ELR (cell line): ENCODE measurements at places on chromosomes 1 and 21.

GRCh38 chr1:24952413-24952841 lies 22.4 kb upstream of the RUNX3 start:
- peak; percentile 64 for DNase-seq

- DNase-seq: no peak
Observed at GRCh38 chr21:42887326-42887725, 5.8 kb upstream of the NDUFV3 start.

GRCh38 chr21:28818663-28819278 lies 173.9 kb downstream of the LTN1 start:
- DNase-seq: no peak

GRCh38 chr1:88399690-88400089 lies 284.4 kb upstream of the PKN2 start:
- DNase-seq: no peak

DNA sequence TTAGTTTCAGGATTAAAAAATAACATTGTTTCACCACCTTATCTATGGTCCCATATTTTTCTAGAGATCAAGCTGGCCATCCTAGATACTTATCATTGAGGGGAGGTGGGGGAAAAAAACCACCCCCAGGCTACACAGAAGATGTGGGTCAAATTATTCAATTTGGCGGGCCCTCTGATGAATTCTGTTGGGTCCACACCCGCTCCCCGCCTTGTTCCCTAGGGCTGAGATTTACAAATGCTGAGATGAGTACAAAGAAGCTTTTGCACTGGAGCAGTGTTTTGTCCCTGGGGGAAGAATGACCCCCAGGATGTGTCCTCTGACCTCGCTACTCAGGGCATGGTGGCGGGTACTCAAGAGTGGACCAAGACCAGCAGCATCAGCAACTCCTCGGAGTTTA lies 246.9 kb upstream of the TMEM51 start:
- no peak for DNase-seq

DNA sequence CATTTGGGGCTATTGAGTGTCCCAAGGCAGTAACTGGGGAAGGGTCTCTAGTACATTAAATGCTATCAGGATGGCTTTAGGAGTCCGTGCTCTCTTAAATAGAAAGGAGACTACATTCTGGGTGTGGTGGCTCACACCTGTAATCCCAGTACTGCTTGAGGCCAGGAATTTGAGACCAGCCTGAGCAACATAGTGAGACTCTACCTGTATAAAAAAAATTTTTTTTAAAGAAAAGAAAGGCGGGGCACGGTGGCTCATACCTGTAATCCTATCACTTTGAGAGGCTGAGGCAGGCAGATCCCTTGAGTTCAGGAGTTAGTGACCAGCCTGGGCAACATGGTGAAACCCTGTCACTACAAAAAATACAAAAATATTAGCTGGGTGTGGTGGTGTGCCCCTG lies 21.5 kb downstream of the OSBPL9 start:
- no peak for DNase-seq

DNA sequence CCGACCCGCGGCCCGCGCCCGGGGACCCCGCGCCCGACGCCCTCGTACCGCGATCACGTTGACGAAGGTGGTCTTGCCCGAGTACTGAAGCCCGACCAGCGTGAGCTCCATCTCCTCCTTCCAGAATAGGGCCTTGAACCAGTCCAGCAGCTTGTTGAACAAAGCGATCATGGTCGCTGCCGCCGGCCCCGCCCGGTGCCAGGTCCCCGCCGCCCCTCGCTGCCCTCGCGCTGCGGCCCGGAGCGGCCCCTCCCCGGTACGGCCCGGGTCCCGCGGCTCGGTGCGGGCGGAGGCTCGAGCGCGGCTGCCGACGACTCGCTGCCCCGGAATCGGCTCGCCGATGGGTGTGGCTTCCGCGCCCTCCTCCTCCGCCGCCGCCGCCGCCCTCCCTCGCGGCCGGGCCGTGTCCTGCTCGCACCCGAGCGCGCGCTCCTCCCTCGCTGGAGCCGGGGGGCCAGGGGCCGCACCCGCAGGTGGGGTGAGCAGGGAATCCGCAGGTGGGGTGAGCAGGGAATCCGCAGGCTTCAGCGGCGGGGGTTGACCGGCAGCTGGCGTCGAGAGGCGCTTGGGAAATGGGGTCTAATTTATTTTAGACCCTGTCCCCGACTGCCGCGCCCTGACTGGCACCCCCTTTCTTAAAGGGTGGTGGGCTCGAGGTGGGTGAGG lies at the start of gene ARL8A:
TSS of gene ARL8A (minus strand) at position 336 of the 666 bp plus-strand sequence. CDS start at position 171, 165 bp downstream.
- peak; percentile 55 for DNase-seq

GRCh38 chr1:5717031-5717682 lies 275.1 kb downstream of the NPHP4 start:
- DNase-seq: no peak

DNA sequence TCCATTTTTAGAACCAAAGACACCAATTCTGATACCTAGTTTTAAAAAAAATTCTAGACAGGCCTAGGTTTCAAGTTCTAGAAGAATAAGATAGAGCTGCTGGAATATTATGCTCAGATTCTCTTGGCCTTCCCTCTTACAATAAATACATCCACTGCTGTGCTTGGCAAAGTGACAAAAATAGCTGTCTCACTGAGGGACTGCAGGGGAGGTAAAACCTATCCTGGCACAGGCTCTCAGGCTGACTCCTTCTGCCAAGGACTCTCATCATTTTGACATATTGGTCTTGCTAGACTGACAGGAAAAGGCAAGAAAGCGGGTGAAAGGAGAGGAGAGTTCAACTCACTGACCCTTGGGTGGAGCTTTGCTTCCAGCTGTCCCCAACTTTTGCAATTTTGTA lies 197.0 kb upstream of the LHX8 start:
- DNase-seq: no peak

DNA sequence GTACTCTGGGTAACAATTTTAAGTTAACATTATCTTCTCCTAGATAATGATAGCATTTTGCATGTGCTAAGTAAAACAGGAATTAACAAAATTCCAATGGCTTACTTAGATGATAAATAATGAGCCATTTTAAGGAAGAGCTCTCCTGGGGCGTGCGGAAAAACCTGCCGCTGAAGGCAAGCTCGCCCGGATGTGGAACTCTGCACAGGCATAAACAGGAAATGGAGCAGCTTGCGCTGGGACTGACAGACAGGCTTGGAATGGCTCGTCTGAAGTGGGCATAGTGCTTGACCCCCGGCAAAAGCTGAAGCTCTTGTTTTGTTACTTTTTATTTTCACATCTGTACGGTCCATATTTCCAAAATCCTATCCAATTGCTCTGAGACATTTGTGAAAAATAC lies 169.2 kb downstream of the ZNF281 start:
- no peak for DNase-seq

GRCh38 chr1:107533436-107533835 lies 392.6 kb downstream of the NTNG1 start:
- DNase-seq: no peak

GRCh38 chr1:9297831-9298230 lies 5.1 kb downstream of the SPSB1 start:
- DNase-seq: no peak

DNA sequence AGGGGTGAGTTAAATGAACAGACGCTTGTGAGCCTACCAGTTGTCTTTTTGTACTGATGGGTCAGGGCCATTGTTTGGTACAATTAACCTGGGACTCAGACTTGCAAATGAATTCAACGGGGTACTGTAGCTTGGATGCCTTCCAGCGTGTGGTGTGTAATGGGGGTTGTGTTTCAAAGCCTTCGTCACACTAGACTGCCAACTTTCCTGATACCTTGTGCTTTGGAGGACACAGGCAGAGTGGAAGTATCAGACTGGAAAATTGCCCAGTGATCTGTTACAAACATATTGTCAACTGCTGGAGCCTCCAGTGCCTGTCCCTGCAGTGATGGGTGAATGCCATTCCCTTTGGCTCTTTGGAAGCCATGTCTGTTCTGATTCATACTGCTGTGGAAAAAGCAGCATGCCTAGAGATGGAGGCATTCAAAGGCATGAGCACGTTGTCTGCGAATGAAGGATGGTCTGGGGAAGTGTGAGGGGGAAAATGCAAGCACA lies 384.5 kb downstream of the LMX1A start:
- no peak for DNase-seq

GRCh38 chr1:31444725-31445448 lies 31.9 kb downstream of the SERINC2 start:
- no peak for DNase-seq

DNA sequence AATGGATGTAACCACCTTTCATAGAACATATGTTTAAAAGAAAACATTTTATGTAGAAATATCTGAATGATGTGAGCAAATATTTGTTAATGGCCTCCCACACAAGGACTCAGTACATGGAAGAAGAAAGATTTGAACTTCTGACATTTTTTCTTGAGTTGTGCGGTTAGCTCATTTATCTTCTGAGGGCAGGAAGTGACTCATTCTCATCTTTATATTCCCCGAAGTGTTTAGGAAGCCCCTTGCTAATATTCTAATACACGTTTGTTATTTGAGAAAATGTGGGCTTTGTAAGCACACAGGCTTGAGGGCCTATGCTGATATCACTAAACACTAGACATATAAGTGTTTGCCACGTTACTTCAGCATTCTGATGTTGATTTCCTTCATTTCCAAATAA lies 392.5 kb upstream of the PTBP2 start:
- DNase-seq: peak; percentile 38

GRCh38 chr1:3378411-3379208 lies 75.9 kb upstream of the ARHGEF16 start:
- DNase-seq: no peak

GRCh38 chr1:176919386-176920378 lies 244.8 kb downstream of the ASTN1 start:
- DNase-seq: no peak

DNA sequence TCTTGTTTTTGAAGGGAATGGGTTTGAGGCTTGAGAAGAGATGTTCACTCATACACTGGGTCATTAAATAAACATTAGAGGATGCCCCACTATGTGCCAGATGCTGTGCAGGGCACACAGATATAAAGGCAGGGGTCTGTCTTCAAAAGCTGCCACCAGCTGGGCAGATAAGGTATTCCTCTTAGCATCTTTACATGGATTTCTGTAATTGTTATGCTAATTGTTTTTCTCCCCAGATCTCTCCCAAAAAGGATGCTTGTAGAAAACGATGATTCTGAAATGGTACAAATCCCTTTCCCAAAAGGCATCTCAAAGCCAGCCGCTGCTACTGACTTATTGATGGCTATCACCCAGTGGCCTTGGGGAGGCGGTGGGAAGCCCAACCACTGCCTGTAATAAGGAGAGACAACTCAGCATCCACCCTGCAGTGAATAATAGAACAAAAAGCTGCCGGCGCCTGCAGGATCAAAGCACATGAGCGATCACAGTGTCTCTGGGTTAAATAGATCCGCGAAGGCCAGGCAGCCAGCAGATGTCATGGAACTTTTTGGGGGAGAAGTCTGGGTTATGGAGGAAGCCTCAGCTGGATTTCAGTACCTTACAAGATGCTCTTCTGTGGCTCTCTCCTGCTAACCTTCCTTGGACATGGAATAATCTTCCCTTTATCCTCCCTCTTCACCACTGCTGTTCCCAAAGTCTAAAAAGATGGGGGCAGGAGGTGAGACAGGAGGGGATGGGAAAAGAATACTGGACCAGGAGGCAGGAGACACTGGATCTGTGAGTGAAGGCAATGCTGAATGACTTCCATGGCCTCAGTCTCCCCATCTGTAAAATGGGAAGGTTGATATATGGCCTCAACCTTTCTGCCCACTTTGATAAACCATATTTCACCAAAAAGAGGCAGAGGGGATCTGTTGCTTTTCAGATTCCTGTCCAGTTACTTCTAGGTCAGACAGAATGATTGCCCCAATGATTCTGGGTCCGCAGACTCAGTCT lies 54.8 kb upstream of the CD34 start:
- peak; percentile 36 for DNase-seq

GRCh38 chr1:229139331-229140118 lies 131.4 kb upstream of the RAB4A start:
- no peak for DNase-seq

DNA sequence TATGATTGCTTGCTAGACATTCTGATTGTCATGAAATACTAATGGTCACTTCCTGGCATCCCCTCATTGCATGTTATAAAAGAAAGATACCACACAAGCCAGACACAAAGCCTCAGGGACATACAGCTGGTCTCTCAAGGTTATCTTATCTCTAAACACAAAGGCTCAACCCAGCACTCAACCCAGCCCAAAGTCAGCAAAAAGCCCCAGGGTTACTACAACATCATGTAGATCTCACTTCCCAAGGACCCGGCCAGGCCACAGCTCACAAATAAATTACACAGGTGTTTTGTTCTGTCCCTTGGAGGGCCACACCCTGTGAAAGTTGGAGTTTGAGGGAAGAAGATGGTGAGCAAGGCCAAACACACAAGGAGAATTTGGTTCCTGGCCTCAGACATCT lies 109.7 kb upstream of the BARHL2 start:
- no peak for DNase-seq

DNA sequence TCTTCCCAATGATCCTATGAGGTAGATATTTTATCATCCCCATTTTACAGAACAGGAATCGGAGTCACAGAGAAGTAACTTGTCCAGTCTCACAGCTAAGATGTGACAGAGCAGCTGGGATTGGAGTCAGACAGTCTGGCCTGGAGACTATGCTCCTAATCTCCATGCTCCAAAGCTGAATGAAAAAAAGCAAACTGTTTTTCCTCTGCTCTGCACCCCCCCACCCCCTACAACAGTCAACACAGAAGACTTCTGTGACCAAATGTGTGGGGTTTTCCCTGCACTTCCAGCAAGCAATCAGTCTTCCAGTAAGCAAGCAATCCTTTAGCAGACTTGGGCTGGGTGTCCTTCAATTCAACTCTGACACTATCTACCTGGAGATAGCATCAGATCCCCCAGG lies 33.2 kb downstream of the KIRREL1 start:
- DNase-seq: no peak

GRCh38 chr1:165253818-165254254 lies 102.7 kb downstream of the LMX1A start:
- DNase-seq: no peak

- DNase-seq: no peak
Observed at GRCh38 chr1:23999156-23999671, 19.1 kb upstream of the SRSF10 start.

DNA sequence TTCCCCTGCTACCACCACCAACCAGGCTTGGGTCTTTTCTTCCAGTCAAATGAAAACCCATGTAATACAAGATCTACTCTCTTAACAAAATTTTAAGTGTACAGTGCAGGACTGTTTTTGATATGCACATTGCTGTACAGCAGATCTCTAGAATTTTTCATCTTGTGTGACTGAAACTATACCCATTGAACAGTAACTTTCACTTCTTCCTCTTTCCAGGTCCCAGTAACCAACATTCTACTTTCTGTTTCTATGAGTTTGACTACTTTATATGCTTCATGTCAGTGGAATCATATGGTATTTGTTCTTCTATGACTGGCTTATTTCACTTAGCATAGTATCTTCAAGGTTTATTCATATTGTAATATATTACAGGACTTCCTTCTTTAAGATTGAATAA lies 45.3 kb upstream of the PLPPR4 start:
- no peak for DNase-seq

- DNase-seq: no peak
Observed at GRCh38 chr21:29875873-29876272, 63.9 kb downstream of the GRIK1 start.

- DNase-seq: no peak
Observed at GRCh38 chr1:54962612-54963395, 17.6 kb upstream of the TMEM61 start.

GRCh38 chr1:5140962-5141361 lies 486.6 kb downstream of the AJAP1 start:
- DNase-seq: no peak

- DNase-seq: no peak
Observed at GRCh38 chr1:30508611-30509010, 214.8 kb downstream of the MATN1 start.

- DNase-seq: no peak
Observed at GRCh38 chr21:16504281-16504680, 774.5 kb downstream of the USP25 start.

- DNase-seq: peak; percentile 65
Observed at GRCh38 chr1:16386454-16387113, 19.5 kb downstream of the SZRD1 start.
